ENCODE measurements at places on chromosomes 2 and 18. TPM values are rescaled to one million over a fixed set of nuclear protein-coding genes. Genes with fewer than 3 reads are reported as not detected.
A peak's percentile ranks its signal among the peaks of the same experiment; 100 is the strongest.

GATA6 gene
- 14.6 TPM for total RNA-seq

SALL3 gene
- total RNA-seq: not detected

UPP2 gene
- total RNA-seq: not detected

C2orf66 gene
- total RNA-seq: 0.27 TPM

TTN gene
- total RNA-seq: 0.49 TPM

TCF23 gene
- not detected for total RNA-seq

PSMD14 gene
- 83.6 TPM for total RNA-seq

ABCA12 gene
- not detected for total RNA-seq

PER2 gene
- total RNA-seq: 3.8 TPM

TLX2 gene
- total RNA-seq: not detected

- no peaks in the 10 kb centered on the region for H3K27me3 ChIP-seq
- no peak overlapping the region for H3K27ac ChIP-seq
Observed at GRCh38 chr2:234401426-234401825, 95.5 kb downstream of the ARL4C start.

- peaks cover 43% of the 10 kb centered on the region for H3K4me1 ChIP-seq
Observed at GRCh38 chr18:11005528-11005927, 143.8 kb downstream of the PIEZO2 start.

DNA sequence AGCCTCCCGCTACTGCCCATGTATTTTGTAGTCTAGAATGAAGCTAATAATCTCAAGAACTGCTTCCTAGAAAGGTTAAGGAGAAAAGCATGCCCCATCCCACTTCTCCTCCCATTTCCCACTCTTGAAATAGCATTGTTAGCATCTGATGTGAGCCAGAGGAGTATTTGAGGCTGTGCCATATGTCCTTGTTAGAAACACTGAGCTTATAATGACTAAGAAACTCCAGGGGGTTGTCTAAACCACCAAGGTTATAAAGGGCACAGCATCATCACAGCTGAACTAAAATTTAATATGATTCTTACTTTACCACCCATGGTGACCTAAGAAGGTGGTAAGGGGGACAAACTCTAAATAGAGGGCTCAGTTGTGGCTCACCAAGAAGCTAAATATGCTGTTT, 16.6 kb downstream of the TSPYL6 start:
- no peak for DNase-seq
- H3K27ac ChIP-seq: no peak overlapping the region
- H3K4me1 ChIP-seq: no peaks in the 10 kb centered on the region
- no peaks in the 10 kb centered on the region for H3K27me3 ChIP-seq
- no peaks in the 10 kb centered on the region for H3K36me3 ChIP-seq
- H3K4me3 ChIP-seq: no peak overlapping the region

GRCh38 chr18:57754577-57755338, 48.4 kb downstream of the ATP8B1 start:
- peaks cover under 1% of the 10 kb centered on the region for H3K4me1 ChIP-seq
- no peaks in the 10 kb centered on the region for H3K27me3 ChIP-seq
- peaks cover 2% of the 10 kb centered on the region for H3K36me3 ChIP-seq
- no peak overlapping the region for H3K27ac ChIP-seq
- no peak overlapping the region for H3K4me3 ChIP-seq

- H3K36me3 ChIP-seq: no peaks in the 10 kb centered on the region
- H3K27me3 ChIP-seq: peaks cover 6% of the 10 kb centered on the region
- H3K4me3 ChIP-seq: no peak overlapping the region
- no peak for DNase-seq
Observed at GRCh38 chr2:111157798-111158197, 37.1 kb downstream of the BCL2L11 start.

- H3K27me3 ChIP-seq: no peaks in the 10 kb centered on the region
- DNase-seq: no peak
- no peak overlapping the region for H3K4me3 ChIP-seq
Observed at GRCh38 chr18:79862562-79862961, 64.8 kb downstream of the KCNG2 start.

GRCh38 chr2:167293172-167293781, 405.0 kb downstream of the XIRP2 start:
- peak overlapping the region; percentile 32 for H3K4me3 ChIP-seq
- peaks cover 38% of the 10 kb centered on the region for H3K27me3 ChIP-seq
- peak; percentile 18 for DNase-seq
- H3K4me1 ChIP-seq: peaks cover 19% of the 10 kb centered on the region
- H3K27ac ChIP-seq: no peak overlapping the region
- no peaks in the 10 kb centered on the region for H3K36me3 ChIP-seq

DNA sequence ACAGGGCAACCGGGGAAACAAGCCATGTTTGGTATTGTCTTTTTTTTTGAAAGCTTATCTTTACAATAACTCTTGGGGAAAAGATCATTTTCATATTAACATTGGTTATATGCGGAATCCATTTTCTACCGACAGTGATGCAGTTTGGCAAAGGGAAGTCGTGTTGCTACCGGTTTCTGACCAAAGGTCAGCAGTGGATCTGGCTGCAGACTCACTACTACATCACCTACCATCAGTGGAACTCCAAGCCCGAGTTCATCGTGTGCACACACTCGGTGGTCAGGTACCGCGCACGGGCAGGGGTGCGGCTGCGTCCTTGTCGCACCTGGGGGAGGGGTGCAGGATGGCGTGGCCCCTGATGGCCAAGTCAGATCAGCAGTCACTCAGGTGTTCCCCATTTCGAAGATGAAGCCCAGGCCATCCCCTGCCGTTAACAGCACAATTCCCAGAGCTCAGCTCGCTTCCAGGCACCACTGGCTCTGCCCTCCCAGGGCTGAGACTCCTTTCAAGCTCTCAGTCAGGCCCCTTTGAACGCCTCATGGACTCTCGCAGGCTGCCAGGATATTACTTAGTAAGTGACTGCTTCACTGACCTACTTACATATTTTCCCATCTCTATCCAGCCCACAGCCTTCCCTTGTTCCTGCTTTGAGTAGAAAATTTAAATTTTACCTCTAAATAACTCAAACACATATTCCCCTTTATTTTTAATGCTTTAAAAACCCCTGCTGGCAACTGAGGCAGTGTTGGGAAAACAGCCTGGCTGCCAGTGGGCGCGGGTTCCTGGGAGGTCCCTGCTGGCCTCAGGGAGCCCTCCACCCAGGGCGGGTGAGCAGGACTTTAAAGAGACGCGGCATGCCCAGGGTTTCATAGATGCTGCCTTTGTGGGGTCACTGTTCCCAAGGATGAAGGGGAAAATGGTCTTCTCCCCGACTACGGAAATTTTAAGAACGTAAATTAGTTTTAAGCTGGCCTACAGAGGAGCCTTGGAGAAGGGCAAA, 33.6 kb upstream of the RPL31 start:
- peaks cover 3% of the 10 kb centered on the region for H3K36me3 ChIP-seq
- H3K27me3 ChIP-seq: no peaks in the 10 kb centered on the region
- no peak overlapping the region for H3K4me3 ChIP-seq
- no peak for DNase-seq
- H3K4me1 ChIP-seq: no peaks in the 10 kb centered on the region

GRCh38 chr2:16102976-16103380, 162.6 kb downstream of the MYCN start:
- no peak overlapping the region for H3K4me3 ChIP-seq
- no peaks in the 10 kb centered on the region for H3K27me3 ChIP-seq
- no peak for DNase-seq
- no peaks in the 10 kb centered on the region for H3K36me3 ChIP-seq
- no peak overlapping the region for H3K27ac ChIP-seq

DNA sequence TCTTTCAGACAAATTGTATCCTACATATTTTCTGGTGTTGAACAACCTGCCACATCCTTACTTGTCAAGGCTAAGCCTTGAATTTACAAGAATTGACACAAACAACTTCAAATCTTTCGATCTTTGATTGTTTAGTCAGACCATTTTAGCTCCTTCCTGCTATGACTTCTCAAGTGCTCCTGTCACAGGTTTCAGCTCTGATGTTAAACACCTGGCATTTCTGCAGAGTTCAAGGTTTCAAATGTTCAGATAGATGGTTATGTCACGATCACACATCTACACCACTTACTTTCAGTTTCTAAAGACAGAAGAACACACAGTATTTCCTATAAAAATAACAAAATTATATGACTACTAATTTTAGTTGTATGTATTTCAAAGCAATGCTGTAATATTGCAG, 84.0 kb downstream of the RND3 start:
- H3K36me3 ChIP-seq: no peaks in the 10 kb centered on the region
- peak overlapping the region; percentile 15 for H3K4me3 ChIP-seq
- DNase-seq: peak; percentile 65
- peaks cover 10% of the 10 kb centered on the region for H3K4me1 ChIP-seq
- H3K27ac ChIP-seq: peak overlapping the region; percentile 70

DNA sequence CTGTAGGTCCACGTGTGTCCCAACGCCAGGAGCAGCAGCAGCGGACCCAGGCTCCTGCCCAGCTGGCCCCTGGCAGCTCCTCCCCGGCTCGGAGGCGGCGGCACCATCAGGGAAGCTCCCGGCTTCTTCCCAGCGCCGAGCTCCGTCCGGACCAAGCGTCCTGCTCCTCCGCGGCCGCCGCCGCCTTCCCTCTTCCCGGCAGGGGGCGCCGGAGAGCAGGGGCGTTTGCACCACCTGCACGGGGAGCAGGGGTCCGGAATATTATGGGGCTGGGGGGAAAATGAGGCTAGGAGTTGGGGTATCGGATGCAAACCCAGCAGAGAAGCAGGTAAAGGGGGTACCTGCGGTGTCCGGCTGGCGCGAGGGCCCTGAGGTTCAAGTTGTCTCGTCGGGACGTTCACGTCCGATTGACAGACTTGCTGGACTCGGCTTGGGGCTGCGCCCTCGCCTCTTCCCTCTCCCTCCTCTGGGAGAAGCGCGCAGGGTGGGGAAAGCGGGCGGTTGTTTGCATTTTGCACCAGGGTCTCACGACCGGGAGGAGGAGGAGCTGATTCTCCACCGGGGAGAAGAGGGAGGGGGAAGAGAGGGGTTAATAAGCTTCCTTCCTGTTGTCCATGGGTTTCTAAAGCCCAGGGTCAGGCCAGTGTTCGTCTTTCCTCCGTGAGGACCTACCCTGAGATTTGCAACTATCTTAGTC, at the start of gene CCBE1:
TSS of gene CCBE1 (minus strand) at position 188 of the 697 bp plus-strand sequence.
- peaks cover 2% of the 10 kb centered on the region for H3K4me1 ChIP-seq
- peaks cover 35% of the 10 kb centered on the region for H3K27me3 ChIP-seq
- no peak within 1 kb of the TSS for H3K27ac ChIP-seq
- H3K36me3 ChIP-seq: no peaks in the 10 kb centered on the region
- H3K4me3 ChIP-seq: no peak within 1 kb of the TSS

- H3K27ac ChIP-seq: no peak overlapping the region
- no peak for DNase-seq
- no peaks in the 10 kb centered on the region for H3K36me3 ChIP-seq
- peaks cover 7% of the 10 kb centered on the region for H3K27me3 ChIP-seq
- no peaks in the 10 kb centered on the region for H3K4me1 ChIP-seq
Observed at GRCh38 chr2:68748568-68748967, 14.0 kb downstream of the ARHGAP25 start.

- no peaks in the 10 kb centered on the region for H3K36me3 ChIP-seq
- no peak overlapping the region for H3K4me3 ChIP-seq
- no peak overlapping the region for H3K27ac ChIP-seq
- no peaks in the 10 kb centered on the region for H3K27me3 ChIP-seq
- H3K4me1 ChIP-seq: peaks cover 8% of the 10 kb centered on the region
Observed at GRCh38 chr2:190846746-190847145, 33.9 kb upstream of the GLS start.

- no peak overlapping the region for H3K27ac ChIP-seq
- peaks cover 41% of the 10 kb centered on the region for H3K4me1 ChIP-seq
- H3K36me3 ChIP-seq: no peaks in the 10 kb centered on the region
- no peak for DNase-seq
Observed at GRCh38 chr2:127644066-127645025, 1.6 kb upstream of the GPR17 start.

GRCh38 chr2:84897773-84898172, 7.7 kb upstream of the TMSB10 start:
- no peaks in the 10 kb centered on the region for H3K36me3 ChIP-seq
- peaks cover 21% of the 10 kb centered on the region for H3K4me1 ChIP-seq
- no peaks in the 10 kb centered on the region for H3K27me3 ChIP-seq
- DNase-seq: no peak
- H3K27ac ChIP-seq: no peak overlapping the region

- H3K27ac ChIP-seq: no peak overlapping the region
- peaks cover 17% of the 10 kb centered on the region for H3K4me1 ChIP-seq
- H3K27me3 ChIP-seq: no peaks in the 10 kb centered on the region
- DNase-seq: no peak
Observed at GRCh38 chr18:8611916-8612576, 2.8 kb downstream of the RAB12 start.

DNA sequence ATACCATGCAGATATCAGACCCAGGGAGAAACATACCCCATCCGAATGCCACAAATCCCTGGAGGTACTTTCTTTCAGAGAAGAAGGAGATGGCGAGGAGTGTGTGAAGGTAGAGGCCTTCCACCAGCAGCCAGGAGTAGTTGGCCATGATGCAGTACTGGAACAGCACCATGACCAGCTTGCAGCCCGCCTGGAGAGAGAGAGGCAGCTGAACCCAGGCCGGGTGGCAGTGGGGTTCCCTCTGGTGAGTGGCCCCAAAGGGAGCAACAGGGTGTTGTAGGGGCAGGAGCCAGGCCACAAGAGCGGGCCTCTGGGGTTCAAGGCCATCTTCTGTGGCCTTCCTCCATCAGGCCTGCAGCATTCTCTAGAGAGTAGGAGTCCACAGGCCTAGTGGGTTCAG, 30.2 kb downstream of the TMEM37 start:
- H3K27ac ChIP-seq: no peak overlapping the region
- DNase-seq: no peak
- no peaks in the 10 kb centered on the region for H3K36me3 ChIP-seq

DNA sequence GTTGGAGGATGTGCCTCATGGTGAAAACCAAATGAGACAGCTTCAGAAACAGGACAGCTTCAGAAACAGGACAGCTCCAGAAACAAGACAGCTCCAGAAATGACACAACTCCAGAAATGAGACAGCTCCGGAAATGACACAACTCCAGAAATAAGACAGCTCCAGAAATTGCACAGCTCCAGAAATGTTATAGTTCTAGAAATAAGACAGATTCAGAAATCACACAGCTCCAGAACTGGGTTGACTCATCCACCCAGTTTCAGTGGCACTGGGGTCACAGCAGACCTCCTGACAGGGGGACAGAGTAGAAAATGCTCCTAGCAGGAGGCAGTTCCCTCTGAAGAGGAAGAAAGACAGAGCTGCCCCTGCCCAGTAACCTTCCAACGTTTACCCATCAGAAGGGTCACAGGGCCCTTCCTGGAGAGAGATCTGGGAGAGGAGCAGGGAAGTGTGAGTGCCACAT, 26.9 kb upstream of the COL6A3 start:
- H3K4me1 ChIP-seq: no peaks in the 10 kb centered on the region
- H3K27me3 ChIP-seq: peaks cover 48% of the 10 kb centered on the region
- no peak overlapping the region for H3K27ac ChIP-seq
- no peak overlapping the region for H3K4me3 ChIP-seq
- no peaks in the 10 kb centered on the region for H3K36me3 ChIP-seq

DNA sequence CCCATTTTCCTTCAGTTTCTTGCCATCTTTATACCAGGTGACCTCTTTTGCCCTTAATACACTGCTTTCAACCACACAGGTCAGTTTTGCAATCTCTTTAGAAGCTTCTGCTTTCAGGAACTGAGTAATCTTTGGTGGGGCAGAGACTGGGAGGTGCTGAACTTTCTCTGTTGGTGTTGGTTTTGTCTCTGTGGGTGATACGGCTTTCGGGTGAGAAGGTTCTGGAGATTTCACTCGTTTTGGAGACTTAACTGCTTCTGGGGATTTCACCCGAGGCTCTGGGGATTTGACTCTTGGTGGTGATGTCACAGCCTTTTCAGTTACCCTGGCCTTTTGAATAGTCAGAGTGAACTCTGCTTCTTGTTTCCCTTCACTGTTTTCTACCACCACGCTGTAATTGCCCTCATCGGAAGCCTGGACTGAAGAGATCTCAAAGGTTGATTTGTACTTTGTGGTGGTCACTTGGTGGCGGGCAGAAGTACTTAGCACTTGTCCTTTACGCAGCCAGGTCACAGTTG, 50.4 kb downstream of the PLEKHA3 start:
- no peak for DNase-seq
- no peaks in the 10 kb centered on the region for H3K36me3 ChIP-seq
- H3K4me1 ChIP-seq: no peaks in the 10 kb centered on the region
- no peaks in the 10 kb centered on the region for H3K27me3 ChIP-seq
- H3K4me3 ChIP-seq: no peak overlapping the region
- H3K27ac ChIP-seq: no peak overlapping the region
